Putamen (tissue), 1 donor: ENCODE measurements at places on chromosomes 4 and X.

DNA sequence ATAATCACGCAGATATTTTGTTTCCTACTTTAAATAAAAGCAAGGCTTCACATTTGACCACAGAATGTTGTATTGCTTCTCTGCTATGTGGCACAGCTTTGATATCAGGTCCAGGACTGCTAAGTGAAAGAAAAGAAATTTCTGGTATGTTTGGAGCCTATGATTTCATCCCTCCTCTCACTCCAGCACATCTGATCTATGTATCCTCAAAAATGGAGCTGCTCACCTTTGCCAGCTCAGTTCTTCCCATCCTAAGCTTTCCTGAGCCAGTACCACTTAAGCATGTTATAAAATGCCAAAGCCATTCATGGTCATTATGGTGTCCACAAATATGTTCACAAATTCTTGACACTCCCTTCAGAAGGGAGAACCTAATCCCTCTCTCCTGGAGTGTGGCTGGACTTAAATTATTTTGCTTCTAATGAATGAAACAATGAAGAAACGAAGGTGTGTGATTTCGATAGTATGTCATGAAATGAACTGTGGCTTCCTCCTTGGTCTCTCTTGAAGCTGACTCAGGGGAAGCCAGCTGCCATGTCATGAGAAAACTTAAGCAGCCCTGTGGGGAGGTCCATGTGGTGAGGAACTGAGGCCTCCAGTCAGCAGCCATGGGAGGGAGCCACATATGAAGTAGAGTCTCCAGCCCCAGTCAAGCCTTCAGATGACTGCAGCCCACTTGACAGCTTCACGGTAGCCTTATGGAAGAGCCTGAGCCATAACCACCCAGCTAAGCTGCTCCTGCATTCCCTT is 207.7 kb downstream of the MGST2 start:
- no peak for DNase-seq

DNA sequence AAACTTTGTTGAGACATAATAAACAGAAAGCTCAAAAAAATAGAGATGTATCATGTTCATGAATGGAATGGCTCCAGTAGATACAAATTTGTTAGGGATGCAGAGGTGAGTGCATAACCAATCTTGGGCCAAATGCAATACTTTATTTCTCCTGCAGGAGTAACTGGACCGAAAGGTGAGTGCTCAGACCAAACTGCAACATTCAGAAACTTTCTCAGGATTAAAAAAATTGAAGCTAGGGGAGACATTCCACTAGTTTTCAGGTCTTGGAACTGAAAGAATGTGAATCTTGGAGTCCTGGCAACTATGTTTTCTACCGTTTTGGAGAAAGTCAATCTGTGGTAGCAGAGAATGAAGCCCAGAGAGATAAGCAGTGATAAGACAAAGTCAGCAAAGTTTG is 21.2 kb upstream of the LCORL start:
- DNase-seq, result no peak

GRCh38 chrX:138638996-138639395 is 72.5 kb downstream of the FGF13 start:
- no peak for DNase-seq

GRCh38 chr4:11799196-11799595 is 370.5 kb upstream of the HS3ST1 start:
- no peak for DNase-seq

DNA sequence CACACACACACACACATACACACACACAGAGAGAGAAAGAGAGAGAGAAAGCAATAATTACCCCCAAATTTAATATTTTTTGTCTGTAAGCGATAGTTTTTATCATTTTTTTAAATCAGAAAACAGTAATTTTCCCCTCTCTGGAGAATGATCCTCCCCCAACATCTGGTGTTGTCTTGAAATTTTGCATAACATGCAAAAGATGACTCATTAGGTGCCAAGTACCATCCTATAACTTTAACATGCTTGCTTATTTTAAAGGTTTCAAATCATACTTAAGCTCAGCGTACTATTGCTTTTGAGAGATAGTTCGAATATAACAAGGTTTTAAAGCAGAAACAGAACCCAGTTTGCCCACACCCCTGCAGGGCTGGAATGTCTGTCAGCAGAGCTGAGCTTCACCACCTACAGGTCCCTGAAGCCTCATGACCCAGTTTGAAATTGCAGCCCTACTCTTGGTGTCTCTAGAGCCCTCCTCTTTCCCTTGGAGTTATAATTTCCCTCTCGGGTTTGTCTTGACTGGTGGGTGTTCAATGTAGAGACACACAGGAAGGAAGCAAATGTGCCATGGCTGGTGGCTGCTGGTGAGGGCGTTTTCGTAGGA is 175.0 kb upstream of the HS3ST1 start:
- no peak for DNase-seq

DNA sequence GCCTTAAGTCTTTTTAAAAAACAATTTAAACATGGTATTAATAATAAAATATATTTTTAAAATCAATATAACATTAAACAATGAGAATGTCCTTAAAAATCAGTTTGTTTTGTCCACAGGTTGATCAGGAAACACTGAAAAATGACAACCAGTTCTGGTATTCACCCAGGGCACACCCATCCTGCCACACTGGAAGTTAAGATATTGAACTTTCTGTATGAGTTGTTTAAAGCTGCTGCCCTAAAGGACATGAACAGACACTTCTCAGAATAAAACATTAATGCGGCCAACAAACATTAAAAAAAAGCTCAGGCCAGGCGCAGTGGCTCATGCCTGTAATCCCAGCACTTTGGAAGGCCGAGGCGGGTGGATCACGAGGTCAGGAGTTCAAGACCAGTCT is 15.0 kb upstream of the HOPX start:
- DNase-seq, result no peak

DNA sequence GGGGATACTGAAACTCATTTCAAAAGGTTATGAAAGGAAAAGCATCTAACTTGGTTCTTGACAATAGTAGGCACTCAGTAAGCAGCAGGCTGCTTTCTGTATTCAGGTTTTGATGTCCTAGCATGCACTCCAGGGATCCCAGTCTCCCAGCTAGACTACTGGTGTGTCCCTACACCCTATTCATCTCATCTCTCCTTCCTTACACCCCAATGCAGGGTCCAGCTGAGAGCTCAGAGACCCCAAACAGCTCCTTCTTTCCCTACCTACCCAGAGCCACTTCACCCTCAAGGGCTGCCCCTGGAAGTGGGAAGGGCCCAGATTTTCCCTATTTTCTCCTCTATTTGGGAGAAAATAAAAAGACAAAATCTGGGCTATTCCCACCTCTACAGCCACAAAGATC is 1.6 kb upstream of the EFNB1 start:
- no peak for DNase-seq

GRCh38 chrX:80808881-80809411 is 731 bp downstream of the BRWD3 start:
- peak; percentile 14 for DNase-seq

- DNase-seq, result no peak
Measured at GRCh38 chrX:146144039-146144438, 326.4 kb downstream of the SLITRK2 start.

- DNase-seq, result no peak
Measured at GRCh38 chr4:67452100-67452845, 93.0 kb downstream of the CENPC start.

DNA sequence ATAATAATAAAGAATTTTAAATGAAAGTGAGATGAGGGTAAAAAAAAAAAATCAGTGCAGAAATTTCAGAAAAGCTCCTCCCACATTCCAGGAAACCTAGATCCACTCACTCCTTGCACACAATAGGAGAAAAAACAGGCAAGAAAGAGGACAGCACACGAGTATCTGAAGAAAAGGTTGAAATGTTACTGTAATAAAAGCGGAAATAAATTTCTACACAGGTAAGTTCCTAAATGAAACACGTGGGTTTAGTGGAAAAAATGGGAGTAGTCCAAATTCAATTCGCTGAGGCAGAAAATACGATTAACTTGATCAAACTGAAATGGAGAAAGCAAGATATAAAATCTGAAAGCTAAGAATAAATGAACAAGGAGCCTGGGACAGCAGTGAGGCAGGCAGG is 2.0 kb upstream of the ACE2 start:
- no peak for DNase-seq

DNA sequence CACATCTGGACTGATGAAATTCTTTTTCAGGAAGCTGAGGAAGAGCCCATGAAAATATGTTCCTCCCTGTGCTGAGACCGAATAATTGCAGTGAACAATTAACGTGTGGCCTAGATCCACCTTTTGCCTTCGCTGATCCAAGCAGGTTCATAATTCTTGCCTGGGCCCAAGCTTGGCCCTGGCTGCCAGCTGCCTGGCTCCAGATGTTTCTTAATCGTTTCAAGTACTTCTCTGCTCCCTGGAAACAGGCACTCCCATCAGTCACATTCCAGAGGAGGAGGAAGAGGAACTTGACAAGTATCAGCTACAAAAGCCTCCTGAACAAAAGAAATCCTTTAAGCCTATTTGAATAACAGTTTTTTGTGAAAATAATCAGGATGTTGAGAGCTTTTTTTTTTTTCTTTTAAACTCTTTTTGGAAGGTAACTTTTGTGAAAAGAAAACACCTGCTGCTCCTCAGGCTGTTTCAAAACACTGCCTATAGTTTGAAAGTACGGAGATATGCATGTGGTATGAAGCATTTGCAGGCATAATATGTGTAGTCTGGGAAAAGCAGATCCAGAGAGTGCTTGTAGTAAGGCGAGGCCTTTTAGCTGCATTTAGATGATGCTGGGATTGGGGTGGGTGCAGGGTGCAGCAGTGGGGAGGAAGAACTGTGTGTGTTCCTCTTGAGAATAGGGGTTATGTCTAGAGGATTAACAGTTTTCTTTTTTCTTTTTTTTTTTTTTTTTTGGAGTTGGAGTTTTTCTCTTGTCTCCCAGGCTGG is 154.4 kb downstream of the PTTG2 start:
- DNase-seq, result no peak
